GM12865 (cell line): ENCODE measurements at places on chromosomes 2 and 18.
A peak's percentile ranks its signal among the peaks of the same experiment; 100 is the strongest.

DNA sequence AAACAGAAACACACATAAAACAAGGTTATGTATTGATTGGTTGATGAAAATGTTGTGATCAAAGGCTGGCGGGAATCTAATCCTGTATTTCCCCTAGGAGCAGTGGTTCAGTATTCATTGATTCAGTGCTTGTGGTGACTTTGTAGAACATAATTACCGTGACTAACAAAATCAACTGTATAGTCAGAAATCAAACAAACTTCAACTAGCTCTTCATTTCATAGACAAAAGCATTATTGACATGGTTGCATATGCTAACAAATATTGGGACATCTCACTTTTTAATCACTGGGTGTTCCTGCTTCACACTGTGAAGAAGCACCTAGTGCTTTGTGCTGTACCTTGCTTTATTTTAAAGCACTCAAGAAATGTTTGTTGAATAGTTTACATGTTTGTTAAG is 41.4 kb downstream of the USP14 start:
- no peak for DNase-seq

DNA sequence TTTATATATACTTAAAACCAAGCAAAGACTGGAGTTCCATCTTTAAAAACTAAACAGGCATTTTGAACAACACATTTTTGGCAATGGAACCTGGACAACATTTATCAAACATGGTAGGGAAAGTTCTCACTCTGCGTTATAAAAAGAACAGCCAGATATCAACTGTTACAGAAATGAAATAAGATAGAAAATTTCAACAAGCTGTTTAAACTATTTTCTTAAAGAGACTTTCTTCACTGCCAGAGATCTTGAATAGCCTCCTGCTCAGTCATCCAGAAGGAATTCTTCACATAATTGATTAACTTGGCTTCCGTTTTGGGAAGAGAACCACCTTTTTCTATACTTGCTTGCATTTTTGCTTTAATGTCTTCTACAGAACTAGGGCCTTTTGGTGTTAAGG is 166.0 kb upstream of the PIK3C3 start:
- DNase-seq = no peak

- DNase-seq = no peak
Observed at GRCh38 chr2:98514096-98514639, 69.5 kb downstream of the INPP4A start.

DNA sequence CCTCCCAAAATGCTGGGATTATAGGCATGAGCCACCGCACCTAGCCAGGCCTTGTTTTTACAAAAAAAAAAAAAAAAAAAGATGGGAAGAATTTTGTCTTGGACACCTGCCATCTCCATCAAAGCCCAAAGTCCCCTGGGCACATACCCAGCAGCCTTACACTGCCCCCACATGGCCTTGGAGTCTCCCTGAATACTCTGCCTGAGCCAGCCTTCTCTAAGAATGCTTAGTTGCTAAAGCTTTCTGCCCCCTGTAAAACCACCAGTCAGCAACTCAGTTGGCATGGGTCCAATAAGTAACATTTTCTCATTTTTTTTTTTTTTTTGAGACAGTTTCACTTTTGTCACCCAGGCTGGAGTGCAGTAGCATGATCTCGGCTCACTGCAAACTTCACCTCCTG is 40.6 kb downstream of the SPC25 start:
- DNase-seq = peak; percentile 28

DNA sequence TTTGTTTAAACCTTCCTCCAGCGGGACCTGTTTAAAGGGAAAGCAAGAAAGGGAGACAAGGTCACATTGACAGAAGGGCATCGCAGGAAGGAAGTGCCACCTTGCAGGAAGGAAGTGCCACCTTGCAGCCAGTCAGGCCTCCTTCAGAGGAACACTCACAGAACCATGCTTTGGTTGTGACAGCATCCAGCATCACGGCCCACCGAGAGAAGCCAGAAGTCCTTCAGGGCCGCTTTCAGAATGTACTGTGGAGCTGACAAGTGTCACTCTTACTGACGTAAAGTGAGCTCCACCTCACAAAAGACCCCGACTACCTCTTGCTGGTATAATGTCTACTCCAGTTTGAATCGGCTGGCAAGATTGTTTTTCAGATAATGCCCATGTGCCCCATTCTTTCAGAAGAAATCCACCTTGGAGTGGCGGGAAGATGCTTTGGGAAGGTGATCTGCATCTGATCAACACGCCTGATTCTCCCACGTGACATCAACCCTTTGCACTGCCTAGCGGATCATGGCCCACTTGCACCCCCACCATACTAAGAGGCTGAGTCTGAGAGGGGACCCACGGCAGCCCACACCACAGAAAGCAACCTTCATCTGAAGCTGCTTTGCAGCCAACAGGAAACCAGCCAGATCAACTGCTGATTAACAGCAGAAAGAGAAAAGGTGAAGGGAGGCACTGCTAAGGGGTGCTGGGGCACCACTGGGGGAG is 99.8 kb downstream of the UXS1 start:
- DNase-seq = no peak

DNA sequence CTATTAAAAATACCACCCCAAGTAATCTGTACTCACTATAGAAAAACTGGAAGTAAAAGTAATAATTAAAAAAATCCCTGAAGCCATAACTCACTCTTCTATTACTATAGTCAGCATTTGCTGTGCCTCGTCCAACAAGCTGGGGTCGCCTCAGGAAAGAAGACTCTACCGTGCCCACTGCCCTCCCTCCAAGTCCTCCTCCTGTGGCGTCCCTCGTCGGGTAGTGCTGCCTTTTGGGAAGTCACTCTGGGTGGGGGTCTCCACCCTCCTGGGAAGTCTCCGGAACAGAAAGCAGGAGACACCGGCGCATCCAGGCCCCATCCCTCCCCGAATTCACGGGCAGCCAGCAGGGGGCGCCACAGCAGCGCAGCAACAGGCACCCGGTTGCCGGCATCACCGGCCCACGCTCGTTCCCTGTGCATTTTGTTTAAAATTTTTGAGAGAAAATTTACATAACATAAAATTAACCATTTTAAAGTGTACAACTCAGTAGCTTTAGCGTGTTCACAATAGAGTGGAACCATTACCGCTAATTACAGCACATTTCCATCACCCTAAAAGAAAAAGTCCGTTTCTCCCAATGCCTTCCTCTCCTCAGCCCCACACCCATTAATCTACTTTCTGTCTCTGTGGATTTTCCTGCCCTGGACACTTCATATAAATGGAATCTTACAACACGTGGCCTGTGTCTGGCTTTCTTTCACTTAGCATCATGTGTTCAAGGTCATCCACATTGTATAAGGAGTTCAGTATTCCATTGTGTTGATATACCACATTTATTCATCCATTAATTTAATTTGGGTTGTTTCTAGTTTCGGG is 62.2 kb downstream of the ADNP2 start:
- peak; percentile 27 for DNase-seq

GRCh38 chr2:47303341-47304148 is 99.4 kb upstream of the MSH2 start:
- DNase-seq = no peak

- no peak for DNase-seq
Observed at GRCh38 chr2:95165030-95165370, 609 bp upstream of the ZNF2 start.

DNA sequence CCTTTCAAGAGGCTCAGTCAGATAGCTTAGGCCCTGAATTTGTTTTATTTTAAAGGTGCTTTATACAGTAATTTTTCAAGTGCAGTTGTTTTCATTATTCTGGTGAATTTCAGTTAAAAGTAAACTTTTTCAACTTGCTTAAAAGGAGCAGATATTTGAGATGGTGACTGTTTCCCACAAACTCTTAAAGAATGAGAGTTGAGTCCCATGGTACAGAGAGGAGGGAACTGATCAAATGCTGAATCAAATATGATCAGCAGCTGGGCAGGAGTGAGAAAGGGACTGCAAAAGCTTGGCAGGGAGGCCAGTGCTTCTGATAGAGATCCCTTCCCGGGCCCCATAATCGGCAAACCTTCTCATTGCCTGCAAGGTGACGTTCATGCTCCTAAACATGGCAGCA is 91.2 kb downstream of the KCNS3 start:
- no peak for DNase-seq

GRCh38 chr2:66389651-66390131 is 45.2 kb upstream of the MEIS1 start:
- peak; percentile 3 for DNase-seq

GRCh38 chr18:77088963-77089722 is 43.4 kb downstream of the MBP start:
- no peak for DNase-seq

DNA sequence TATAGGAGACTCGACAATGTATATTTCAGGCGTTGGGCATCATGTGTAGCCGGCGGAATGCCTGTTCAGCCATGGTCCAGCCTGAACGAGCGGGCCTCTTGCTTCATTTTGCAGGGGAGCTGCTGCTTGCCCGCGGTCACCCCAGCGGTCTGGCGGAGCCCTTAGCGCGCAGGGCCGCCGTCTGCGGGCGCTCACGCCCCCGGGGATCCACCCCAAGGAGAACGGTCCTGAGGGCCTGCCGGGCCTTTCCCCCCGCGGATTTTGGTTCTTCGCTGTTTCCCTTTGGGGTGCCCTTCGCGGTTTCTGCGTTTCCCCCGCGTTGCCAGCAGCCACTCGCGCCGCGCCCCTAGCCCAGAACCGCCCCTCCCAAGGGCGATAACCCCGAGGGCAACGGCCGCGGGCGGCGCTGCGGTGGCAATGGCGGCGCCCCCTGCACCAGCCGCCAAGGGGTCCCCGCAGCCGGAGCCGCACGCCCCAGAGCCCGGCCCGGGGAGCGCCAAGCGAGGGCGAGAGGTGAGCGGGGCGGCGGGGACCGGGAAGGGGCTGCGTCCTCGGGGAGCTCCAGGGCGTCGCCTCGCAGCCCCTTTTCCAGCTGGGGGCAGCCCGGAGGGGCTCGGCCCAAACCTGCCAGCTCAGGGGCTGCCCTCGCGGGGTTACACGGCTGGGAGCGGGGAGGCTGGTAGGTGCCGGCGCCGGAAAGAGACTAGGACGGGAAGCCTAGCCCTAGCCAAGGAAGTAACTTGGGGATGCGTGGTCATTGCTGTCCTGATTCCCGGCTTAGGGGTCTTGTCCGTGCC is at the start of gene MFSD2B:
Gene MFSD2B, plus strand, starts transcription at position 406 of the 797 bp plus-strand sequence. Its CDS starts 12 bp downstream, at position 418.
- DNase-seq = no peak

DNA sequence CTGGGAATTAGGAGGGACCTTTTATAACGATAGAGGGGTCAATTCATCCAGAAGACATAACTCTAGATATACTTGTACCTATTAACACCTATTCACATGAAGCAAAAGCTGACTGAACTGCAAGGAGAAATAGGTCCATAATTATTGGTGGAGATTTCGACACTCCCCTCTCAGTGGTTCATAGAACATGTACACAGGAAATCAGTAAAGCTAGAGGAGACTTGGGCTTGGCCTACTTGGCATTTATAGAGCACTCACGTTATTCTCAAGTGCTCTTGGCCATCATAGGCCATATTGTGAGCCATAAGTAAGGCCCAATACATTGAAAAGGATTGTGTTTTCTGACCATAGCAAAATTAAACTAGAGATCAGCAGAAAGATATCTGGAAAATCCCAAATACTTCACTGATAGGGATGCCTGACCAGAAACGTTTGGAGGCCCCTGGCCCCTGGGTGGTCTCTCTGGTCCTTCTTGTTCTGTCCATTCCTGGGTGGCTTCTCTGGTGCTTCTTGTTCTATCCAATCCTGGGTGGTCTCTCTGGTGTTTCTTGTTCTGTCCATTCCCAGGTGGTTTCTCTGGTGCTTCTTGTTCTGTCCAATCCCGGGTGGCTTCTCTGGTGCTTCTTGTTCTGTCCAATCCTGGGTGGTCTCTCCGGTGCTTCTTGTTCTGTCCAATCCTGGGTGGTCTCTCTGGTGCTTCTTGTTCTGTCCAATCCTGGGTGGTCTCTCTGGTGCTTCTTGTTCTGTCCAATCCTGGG is 49.0 kb downstream of the SNED1 start:
- DNase-seq = no peak

DNA sequence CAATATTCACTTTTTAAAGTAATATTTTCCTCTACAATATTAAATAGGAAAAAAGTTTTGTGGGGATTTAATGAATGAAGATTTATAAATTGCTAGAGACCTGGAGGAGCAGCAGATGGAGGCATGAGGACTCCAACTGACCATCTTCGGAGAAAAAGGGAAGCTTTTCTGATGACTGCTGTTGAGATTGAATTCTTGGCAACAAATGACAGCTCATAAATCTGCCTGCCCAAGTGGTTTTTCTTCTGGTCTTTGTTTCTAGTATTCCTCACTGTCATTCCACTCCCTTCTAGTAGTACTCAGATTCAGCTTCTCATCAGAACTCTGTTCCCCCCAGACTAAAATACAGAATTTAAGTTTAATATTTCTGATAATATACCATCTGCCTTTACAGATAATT is 157.0 kb downstream of the EML6 start:
- DNase-seq = no peak

GRCh38 chr2:240556553-240557100 is 1.2 kb downstream of the ANKMY1 start:
- peak; percentile 79 for DNase-seq

- no peak for DNase-seq
Observed at GRCh38 chr2:109437325-109438090, 176.3 kb downstream of the SEPTIN10 start.

- DNase-seq = peak; percentile 49
Observed at GRCh38 chr2:16613539-16614011, 52.1 kb downstream of the CYRIA start.
